ENCODE measurements at places on chromosomes 4 and X.

- no peak for DNase-seq
These were observed 136.2 kb downstream of the PALLD start for GRCh38 chr4:168633064-168633463.

- no peak for DNase-seq
These were observed 4.3 kb downstream of the SOWAHD start for GRCh38 chrX:119762718-119763117.

- DNase-seq = no peak
These were observed 144.9 kb downstream of the FBXO8 start for GRCh38 chr4:174138616-174139015.

DNA sequence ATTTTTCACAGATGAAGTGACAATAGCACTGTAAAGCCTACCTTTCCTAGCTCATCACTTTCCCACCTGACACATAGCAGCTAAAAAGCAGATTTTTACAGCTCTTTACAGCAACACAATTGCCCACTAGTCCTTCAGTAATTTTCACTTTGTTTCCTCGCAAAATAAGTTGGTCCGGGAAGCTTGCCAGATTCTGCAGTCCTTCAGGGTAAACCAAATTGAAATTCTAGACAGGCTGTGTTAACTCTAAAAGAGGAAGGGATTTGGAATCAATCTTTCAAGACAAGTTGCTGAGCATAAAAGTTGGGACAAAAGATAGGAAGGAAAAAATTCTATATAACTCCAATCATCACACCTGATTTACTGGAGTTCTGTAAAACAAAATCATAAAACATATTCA, 8.7 kb downstream of the C1QTNF7 start:
- DNase-seq = no peak

GRCh38 chr4:40373636-40374035, 38.5 kb downstream of the CHRNA9 start:
- no peak for DNase-seq

- DNase-seq = no peak
These were observed 31.4 kb downstream of the PPP1R2C start for GRCh38 chrX:42746606-42747005.

- DNase-seq = no peak
These were observed 57.3 kb upstream of the AP1S2 start for GRCh38 chrX:15911734-15912550.

GRCh38 chr4:74110670-74111069, 11.7 kb upstream of the CXCL2 start:
- DNase-seq = no peak

GRCh38 chrX:153063315-153063714, 7.0 kb downstream of the PNMA3 start:
- DNase-seq = no peak

DNA sequence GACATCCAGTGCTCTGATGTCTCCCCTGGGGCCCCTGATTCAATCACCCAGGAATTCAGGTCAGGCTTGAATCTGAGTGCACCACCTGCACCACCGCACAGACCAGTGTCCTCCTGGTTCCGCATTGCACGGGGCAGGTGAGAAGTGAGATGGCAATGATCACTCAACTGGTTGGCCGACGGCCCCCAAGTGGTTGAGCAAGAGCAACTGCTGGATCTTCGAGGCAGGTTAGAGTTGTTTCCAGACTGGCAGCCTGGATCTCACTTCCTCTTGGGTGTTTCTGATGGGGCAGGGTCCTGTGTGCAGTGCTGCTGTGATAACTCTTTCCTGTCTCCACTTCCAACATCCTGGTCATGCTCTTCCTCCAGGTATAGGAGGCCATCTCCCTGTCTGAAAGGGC, 50.4 kb downstream of the C4orf50 start:
- DNase-seq = no peak

GRCh38 chr4:41887821-41888686, 47.2 kb upstream of the TMEM33 start:
- DNase-seq = peak; percentile 61

DNA sequence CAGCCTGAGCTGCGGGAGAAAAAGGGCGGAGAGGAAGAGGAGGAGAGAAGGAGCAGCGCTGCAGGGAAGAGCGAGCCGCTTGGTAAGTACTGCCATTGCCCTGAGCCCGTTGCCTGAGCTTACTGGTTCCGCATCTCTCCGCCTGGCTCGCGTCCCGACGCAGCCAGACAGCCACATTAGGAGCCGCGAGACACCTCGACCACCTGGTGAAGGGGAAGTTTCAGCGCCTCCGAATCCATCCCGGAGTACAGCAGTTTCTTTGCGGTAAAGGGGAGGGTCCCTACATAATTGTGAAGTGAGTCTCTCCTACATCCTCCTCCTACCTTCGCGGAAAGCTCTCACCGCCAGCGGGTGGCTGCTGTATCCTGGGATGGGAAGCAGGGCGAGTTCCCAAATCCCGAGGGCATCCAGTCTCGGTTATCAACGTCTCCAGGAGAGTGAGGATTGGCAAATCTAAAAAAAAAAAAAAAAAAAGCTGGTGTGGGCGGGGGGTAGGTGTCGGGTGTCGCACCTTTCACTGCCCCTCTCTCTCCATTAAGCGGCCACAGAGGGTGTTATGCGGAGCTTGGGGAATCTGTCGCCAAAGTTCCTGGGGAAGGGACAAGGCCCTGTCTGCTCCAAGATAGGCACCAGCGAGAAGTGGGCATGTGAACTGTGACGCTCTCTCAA, 7.9 kb downstream of the TBX22 start:
- DNase-seq = no peak

GRCh38 chrX:137426695-137427425, 139.1 kb upstream of the ZIC3 start:
- DNase-seq = no peak

DNA sequence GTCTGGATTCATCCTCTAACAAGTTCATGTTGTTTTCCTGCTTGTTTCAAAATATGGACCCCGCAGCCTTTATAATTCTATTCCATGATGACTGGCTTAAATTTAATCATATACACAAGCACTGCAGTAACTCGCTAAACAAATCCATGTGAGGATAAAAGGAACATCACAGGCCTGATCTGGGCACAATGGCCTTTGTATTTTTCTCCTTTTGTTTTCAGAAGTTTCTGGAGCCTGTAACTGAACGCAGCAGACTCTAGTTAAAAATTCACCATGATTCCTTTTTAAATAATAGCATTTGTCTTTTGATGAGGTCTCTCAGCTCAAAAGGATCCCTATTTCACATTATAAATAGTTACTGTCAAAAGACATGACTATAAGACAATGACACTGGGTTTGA, 30.2 kb upstream of the TMEM184C start:
- DNase-seq = no peak

DNA sequence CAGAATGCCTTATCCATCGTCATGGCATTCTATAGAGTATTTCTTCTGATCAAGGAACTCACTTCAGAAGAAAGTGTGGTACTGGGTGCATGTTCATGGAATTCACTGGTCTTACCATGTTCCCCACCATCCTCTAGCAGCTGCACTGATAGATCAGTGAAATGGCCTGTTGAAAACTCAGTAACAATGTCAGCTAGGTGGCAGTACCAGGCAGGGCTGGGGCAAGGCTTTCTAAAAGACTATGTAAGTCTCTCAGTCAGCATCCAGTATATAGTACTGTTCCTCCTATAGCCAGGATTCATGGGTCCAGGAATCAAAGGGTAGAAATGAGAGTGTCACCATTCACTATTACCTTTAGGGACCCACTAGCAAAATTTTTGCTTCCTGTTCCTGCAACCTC, 15.8 kb upstream of the LDB2 start:
- DNase-seq = no peak

DNA sequence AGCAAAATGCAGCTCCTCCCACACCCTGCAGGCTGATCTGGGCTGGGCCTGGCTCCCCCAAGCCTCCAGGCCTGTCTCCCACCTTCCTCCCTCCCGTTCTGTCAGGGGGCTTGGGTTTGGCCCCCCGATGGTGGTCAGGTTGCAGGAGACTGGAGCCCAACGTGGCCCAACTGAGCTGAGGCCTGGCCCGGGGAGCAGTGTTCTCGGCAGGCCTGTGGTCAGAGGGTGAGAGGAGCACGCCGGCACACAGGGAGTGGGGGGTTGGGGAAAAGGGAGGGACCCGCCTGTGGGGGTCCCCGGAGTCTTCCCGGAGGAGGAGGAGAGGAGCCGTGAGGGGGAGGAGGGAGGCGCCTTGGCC, 43.2 kb upstream of the NKX1-1 start:
- DNase-seq = no peak

DNA sequence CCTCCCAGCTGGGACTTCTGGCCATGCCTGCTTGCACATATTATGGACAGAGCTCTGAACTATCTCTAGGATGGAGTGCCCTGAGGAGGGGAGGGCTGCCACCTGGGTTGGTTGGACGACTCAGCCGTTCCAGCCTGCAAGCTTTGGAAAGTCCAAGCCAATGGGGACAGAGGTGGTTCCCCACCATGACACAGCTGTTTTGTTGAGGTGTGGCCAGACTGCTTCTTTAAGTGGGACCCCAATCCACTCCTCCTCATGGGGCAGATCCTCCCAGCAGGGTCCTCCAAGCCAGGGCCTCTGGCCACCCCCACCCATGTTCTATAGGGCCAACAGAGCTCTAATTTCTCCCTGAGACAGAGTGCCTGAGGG, 22.7 kb downstream of the F8A3 start:
- DNase-seq = no peak

DNA sequence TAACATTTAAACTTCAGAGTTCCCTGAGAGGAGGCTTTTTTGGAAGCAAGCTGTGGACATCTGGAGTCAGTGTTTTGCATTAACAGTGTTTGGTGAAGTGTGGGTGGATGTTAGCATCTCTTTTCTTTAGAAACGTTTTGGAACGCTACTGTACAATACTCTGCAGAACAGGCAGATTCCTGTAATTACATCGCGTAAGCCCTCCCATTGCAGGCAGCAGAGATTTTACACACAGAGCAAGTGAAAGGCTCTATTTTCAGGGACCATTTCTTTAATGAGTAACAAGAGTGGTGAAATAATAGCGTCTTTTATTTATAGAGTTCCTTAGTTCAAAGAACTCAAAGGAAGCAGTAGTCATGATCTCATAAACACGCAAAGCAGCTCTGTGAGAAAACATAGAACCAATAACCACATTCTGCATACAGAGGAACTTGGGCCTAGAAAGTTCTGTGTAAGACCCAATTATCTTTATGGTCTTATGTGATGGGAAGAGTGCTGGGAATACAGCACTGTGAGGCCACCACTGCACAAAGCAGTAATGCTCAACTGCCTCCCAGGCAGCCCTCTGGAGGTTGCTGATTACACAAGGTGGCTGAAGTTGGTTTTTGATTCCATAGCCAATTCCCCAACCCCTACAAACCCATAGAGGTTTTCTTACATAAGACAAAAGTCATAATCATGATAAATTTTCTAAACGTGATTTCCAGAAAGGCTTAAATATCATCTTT, 298.7 kb upstream of the EPHA5 start:
- no peak for DNase-seq

GRCh38 chr4:147753047-147753446, 21.2 kb downstream of the ARHGAP10 start:
- DNase-seq = no peak

GRCh38 chr4:11436084-11436483, 7.4 kb upstream of the HS3ST1 start:
- DNase-seq = no peak

- DNase-seq = peak; percentile 23
These were observed 124.4 kb downstream of the RELL1 start for GRCh38 chr4:37561803-37562207.

GRCh38 chrX:78331708-78332107, 4.3 kb upstream of the CYSLTR1 start:
- DNase-seq = no peak

DNA sequence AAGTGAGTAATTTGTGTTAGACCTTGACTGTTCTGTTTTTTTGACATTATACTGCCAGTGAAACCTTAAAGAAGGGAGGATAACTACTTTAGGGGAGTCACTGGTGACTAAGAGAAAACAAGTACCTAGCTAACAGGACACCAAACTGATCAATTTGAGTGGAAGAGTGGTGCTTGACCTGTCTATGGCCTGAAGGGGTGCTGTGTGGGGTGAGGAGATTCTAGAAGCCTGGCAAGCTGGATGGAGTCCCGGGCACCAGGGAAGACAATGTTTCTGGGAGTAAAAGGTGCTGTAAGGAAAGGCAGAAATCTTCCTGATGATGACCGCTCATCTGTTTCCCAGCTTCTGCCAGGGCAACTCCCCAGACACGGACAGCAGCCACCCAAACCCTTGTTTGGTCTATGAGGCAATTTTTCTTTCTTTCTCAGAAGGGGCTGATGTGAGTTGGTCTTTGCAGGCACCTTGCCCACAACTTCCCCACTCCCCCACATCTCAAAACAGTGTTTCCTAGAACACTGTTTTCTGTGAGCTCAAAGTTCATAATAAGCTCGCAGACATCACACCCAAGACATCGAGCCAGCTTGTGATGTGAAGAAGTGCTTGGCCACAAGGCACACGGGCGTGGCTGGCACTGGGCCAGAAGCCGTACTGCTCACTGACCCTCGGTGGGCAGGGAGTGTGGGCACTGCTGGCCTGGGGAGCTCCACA, 4.6 kb downstream of the TXK start:
- DNase-seq = peak; percentile 89

- DNase-seq = no peak
These were observed 32.0 kb downstream of the F8 start for GRCh38 chrX:154990496-154990895.

- no peak for DNase-seq
These were observed 10.8 kb upstream of the HHIP start for GRCh38 chr4:144634978-144635747.

GRCh38 chrX:41655631-41656030, 33.1 kb upstream of the GPR34 start:
- no peak for DNase-seq

- no peak for DNase-seq
These were observed 102.3 kb downstream of the AGTR2 start for GRCh38 chrX:116272861-116273260.

DNA sequence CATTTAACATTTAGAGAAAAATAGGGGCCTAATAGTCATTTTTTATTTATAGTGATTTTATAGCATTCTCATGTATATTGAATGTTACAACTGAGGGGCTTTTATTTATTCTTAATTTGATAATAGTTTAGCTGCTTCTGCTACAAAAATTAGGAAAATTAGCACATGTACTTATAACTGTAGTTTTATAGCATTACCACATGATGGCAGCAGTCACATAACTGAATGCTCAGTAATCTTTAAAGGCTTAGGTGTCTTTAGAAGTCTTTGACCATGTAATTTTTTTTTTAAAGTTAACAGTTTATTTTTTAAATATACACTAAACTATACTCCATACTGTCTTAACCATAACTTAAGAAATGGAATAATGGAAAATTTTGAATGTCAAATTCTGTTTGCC, 136.6 kb downstream of the STAG2 start:
- peak; percentile 41 for DNase-seq

DNA sequence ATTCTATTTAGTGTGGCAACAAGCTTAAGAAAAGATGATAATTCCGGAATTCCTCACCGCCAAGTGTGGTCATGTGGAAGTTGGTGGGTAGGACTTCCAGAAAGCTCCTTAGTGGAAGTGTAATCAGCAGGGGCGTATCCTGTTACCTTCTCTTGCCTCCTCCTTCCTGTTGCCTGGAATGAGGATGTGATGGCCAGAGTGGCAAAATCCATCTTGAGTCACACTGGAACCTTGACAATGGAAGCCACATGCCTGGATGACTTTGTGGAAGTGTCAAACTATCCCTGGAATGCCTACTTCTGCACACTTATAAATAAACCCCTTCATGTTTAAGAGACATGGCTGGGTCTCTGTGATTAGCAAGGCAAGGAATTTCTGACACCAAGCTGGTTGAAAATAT, 191.0 kb downstream of the PRDM5 start:
- no peak for DNase-seq
